ENCODE measurements at places on chromosomes 13 and 19.
A peak's percentile ranks its signal among the peaks of the same experiment; 100 is the strongest.

GRCh38 chr19:39406656-39407409 lies at the start of gene ZFP36:
ZFP36 (plus strand) TSS chr19:39406847; CDS start chr19:39406905, 58 bp downstream.
- DNase-seq: peak; percentile 77

DNA sequence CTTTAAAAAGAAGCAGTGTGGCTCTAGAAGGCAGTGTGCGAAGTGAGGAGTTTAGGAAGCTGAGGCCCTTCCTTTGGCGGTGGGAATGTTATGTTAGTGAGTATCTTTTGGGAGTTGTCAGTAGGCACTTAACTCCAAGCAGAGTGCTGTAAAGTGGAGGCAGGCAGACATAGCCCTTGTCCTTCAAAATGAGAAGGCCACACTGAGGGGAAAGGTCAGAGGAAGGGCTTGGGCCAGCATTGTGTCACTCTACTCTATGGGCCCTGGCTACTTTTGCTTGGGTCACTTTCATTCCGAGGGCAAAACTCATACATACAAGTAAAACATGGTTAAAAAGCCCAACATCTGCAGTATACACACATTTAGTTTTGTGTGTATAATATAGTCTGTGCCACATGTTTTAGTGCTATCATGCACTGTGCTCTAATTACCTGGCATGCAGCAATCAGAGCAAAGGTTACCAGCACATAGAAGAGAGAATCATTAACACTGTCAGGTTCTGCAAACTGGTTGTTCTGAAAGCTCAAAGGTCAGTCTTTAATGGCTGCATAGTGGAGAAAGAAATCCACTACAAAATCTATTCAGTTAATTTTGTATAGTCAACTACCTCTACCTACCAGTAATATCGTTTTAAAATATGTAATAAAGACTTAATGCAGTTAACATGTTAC lies 64.4 kb downstream of the WASF3 start:
- DNase-seq: no peak

- DNase-seq: no peak
Measured at GRCh38 chr13:51879133-51879532, 17.4 kb downstream of the CCDC70 start.

DNA sequence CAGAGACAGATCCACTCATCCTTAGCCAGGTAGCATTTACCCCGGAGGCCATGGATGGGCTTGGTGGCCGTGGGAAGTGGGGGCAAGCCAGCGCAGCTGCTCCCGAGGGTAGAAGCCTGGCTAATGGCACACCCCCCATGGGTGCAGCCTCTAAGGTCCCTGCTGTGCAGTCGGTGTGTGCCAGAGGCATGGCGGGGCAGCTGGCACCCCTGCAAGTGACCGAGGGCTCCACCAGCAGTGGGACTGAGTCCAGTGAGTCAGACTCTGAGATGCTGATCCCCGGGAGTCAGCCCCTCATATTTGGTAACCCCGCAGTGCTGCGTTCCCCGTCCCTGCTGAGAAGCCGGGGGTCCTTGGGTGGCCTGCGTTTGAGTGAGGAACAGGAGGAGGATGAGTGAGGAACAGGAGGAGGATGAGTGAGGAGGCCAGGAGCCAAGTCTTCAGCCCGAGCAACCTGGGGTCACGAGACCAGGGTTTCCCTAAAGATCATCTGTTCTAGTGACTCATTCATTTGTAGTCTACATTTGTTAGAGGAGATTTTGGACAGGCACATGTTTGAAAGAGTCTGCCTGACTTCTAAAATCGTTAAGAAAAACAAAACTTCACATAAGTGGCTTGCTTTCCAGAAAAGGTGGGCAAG lies 180.7 kb downstream of the STK24 start:
- DNase-seq: no peak

GRCh38 chr19:7861619-7862412 lies 12.4 kb downstream of the PRR36 start:
- DNase-seq: no peak

- DNase-seq: peak; percentile 56
Measured at GRCh38 chr19:44356383-44357111, at the start of gene ZNF112. ZNF112 (minus strand) TSS chr19:44356680; CDS start chr19:44340539, 16,141 bp downstream.

DNA sequence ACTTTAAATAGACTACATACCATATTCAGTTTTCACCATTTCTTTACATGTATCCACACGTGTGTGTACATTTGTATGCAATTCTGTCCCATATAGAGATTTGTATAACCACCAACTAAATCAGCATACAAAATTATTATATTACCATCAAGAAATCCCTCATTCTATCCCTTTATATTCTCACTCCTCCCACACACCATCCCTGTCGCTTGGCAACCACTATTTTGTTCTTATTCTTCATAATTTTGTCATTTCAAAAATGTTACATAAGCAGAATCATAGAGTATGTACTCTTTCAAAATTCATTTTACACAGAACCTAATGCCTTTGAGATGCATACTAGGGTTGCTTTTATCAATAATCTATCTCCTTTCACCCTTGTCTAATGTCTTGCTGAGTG lies 740.5 kb downstream of the SLITRK5 start:
- no peak for DNase-seq

- no peak for DNase-seq
Measured at GRCh38 chr19:42397263-42398166, 7.4 kb upstream of the CNFN start.

GRCh38 chr19:51382004-51382403 lies 5.8 kb downstream of the LIM2 start:
- DNase-seq: no peak

DNA sequence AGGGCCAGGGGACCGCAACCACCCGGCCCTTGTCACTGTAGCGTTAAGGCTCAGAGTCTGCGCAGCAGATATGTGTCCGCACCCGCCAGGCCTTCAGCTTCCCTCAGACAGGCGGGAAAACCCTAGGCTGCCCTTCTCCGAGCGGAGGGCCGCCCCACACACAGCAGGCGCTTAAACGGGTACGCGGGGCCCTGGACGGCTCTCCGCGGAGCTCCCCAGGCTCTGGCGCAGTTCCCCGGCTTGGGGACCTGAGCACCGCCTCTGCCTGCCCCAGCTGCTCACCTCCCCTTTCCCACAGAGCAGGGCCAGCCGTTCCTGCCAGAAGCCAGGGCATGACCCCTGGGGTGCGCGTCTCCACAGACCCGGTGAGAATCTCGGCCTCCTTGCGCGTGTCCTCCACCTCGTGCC lies 593 bp downstream of the ZNF135 start:
- DNase-seq: no peak
